ENCODE measurements at places on chromosomes 2 and 18.
A peak's percentile ranks its signal among the peaks of the same experiment; 100 is the strongest.

DNA sequence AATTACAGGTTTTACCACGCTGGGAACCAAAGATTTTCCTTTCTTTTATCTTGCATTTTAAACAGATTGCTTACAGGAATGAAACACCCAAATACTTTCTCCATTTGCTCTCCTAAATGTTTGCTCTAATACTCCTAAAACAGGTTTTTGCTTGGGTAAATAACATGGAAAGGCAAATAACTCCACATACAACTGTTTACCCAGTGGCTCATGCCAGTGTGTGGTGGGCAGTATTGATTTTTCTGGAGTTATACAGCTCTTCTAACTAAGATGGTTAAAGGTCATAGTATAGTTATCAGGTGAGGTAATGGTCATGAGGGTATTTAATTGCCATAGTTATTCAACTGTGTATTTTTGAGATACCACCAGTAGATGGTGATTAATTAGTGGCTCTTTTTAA lies 61.2 kb upstream of the RAB27B start:
- no peak for DNase-seq

GRCh38 chr2:63843791-63844190 lies 2.1 kb downstream of the UGP2 start:
- DNase-seq = no peak

DNA sequence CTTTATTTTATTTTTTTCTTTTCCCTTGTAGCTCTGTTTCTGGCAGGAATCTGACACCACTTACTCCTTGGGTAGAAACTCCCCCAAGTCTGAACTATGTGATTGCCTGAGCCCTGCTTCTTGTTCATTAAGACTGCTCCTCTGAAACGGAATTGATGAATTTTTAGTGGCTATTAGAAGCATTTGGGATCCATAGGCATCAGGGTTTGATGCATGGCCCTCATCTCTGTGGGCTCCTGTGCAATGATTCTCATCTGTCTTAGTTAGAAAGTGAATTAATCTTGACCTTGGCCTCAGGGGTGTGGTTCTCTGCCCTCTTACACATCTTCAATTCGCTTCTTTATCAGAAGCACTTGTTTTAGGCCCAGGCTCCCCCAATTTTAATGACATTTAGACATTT lies 31.0 kb upstream of the DARS1 start:
- DNase-seq = no peak

DNA sequence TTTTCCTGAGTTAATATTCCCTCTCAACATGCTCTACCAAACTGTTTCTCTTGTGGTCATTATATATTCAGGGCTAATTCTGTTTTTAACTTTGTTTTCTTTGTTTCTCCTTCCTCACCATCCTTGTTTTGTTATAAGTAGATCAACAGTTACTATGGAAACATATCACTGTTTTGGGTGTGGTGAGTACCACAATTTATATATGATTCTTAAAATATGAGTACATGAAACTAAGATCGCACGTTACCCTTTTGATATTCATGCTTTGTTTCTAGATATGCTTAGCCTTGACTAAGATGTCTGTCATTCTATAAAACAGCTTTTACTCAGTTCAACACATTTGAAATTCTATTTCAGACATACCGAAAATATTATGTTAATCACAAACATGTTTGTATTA lies 232.3 kb upstream of the ITGA4 start:
- DNase-seq = no peak

- no peak for DNase-seq
Measured at GRCh38 chr2:176105078-176105729, 1.9 kb upstream of the HOXD11 start.

DNA sequence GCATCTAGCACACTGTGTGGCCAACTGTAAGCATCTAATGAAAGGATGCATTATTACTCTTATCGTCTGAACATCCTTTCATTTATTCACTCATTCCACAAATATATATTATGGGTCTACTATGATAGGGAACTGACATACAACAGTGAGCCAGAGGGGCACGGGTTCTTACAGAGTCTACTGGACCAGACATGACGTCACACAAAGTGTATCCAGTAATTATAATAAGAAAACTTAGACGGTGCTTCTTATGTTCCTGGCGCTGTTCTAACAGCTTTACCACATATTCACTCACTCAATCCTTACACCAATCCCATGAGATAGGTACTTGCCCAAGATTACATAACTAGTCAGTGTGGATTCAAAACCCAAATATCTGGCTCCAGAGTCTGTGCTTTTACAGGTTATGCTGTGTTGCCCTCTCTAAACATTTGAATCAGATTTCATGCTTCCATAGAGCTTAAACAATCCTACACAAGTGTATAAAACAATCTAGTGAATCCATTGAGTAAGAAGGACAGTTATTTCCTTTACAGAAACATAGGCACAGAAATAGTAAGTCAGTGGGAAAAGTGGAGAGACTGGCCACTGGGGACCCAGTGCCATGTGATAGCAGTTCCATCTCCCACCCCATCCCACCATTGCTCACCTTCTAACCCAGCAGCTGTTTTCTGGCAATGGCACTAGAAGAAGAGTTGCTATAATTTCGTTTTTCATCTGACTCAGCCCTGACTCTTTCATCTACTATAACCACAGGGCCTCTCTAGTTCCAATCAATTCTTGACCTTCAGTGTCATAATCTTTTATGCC lies 24.2 kb upstream of the ARL5A start:
- no peak for DNase-seq

GRCh38 chr2:238986491-238987351 lies 138.8 kb downstream of the TWIST2 start:
- no peak for DNase-seq

- no peak for DNase-seq
Measured at GRCh38 chr18:55838319-55838718, 250.3 kb upstream of the TCF4 start.

DNA sequence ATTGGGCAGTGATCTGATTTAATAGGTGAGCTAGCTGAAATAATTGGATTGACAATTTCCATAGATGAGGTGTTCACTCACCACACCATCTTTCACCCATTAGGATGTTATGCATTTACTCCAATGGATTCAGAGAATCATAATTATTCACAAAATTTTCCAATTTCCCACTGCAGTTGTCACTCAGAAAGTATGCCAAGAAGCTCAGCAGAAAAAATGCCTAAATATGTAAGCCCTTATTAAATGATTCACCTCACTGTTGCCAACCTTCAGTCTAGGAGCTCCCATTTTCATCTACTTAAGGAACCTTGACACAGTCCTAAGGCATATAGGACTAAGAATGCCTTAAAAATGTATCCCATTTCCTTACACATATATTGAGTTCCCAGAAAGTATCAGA lies 94.3 kb downstream of the MBD2 start:
- DNase-seq = no peak

- DNase-seq = no peak
Measured at GRCh38 chr18:58288921-58289797, 245.1 kb downstream of the NEDD4L start.

- peak; percentile 9 for DNase-seq
Measured at GRCh38 chr2:228318218-228318617, 136.7 kb upstream of the SPHKAP start.

DNA sequence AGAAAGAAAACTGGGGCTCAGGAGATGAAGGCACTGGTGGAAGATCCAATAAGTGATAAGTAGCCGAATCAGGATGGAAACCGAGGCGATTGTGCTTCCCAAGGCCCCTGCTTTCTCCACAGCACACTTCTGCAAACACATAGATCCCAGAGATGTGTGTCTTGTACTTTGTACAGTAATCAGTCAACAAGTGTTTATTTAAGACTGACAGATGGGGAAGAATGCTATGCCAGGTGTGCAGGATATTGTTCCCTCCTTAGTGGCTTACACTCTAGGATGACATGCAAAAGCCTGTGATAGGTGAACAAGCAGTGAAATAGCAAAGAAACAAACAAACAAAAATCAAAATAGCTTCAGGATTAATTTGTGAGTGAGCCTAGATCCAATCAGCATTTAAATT lies 116.6 kb downstream of the ACTR3 start:
- no peak for DNase-seq

- DNase-seq = no peak
Measured at GRCh38 chr2:199907008-199907714, 3.9 kb upstream of the C2orf69 start.

- DNase-seq = no peak
Measured at GRCh38 chr2:222859786-222860612, 837 bp upstream of the ACSL3 start.

DNA sequence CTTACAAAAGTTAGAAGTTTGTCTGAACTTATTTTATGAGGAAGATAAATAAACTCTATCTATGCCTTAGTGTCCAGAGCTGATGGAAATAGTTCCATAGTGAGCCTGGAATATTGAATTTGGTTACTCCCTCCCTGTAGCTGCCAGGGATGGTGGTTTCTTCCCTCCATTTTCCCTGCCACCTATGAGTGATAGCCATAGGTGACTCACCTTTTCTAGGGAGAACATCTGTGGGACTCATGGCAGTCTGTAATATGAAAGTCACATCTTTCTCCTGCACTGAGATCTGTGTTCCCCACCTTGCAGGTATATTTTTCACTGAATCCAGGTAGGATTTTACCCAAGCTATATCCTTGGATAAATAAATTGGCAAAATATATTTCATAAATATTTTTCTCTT lies 148.8 kb downstream of the TPGS2 start:
- no peak for DNase-seq

GRCh38 chr18:60120231-60120750 lies 220.5 kb downstream of the PMAIP1 start:
- peak; percentile 42 for DNase-seq

GRCh38 chr2:85288244-85288725 lies 39.5 kb downstream of the TGOLN2 start:
- DNase-seq = no peak

- no peak for DNase-seq
Measured at GRCh38 chr2:232787806-232788205, 11.4 kb upstream of the KCNJ13 start.

DNA sequence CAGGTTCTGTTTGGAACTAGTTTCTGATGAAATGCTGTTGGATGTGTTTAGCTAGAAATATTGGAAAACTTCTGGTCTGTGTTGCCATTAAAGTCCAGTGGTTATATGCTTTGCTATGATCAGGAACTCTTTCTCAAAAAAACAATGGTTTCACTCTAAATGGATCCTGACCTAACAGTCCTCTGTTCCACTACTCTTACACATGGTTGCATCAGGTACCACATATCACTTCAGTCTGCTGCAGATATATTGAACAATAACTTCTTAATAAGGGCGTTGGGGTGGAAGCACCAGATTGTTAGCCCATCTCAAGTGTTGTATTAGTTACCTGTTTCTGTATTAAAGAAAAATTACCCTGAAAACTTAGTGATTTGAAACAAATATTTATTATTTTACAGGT lies 676.6 kb upstream of the GCFC2 start:
- no peak for DNase-seq

DNA sequence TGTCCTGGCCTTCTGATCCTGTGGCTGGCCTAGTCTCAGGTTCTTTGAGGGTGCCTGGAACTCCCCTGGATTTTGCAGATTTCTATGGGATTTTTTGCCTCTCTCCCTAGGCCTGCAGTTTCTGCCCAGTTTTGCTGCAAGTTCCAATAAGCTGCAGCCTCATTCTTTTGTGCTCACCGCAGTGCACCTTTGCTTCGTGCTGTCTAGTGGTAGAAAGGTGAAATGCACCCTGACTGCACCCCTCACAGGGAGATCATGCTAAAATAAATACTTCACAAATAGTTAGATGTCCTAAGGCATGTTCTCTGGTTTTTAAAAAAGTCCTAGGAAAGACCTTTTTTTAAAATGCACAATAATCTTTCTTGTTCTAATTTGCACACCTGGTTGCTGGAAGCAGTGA lies 72.5 kb downstream of the GNAL start:
- no peak for DNase-seq

DNA sequence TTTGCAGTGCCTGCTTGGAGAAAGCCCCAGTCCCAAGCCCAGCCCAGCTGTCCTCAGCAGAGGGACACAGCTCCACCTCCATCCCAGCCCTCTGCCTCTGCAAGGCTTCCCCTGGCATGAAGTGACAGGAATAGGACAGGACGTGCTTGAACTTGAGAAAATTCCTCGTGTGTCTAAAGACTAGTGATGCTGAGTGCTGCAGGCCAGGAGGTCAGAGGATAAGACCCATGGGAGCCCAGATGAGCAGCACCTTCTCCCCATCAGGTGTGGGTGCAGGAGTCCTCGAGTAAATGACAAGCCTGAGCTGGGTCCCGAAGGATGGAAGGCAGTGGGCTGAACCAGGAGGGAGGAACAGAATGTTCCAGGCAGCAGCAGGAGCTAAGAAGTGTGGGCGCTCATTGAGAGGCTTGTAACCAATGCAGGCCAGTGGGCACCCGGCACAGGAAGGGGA lies 67.8 kb upstream of the UXS1 start:
- no peak for DNase-seq

GRCh38 chr2:170885130-170885791 lies 43.8 kb upstream of the GORASP2 start:
- no peak for DNase-seq

DNA sequence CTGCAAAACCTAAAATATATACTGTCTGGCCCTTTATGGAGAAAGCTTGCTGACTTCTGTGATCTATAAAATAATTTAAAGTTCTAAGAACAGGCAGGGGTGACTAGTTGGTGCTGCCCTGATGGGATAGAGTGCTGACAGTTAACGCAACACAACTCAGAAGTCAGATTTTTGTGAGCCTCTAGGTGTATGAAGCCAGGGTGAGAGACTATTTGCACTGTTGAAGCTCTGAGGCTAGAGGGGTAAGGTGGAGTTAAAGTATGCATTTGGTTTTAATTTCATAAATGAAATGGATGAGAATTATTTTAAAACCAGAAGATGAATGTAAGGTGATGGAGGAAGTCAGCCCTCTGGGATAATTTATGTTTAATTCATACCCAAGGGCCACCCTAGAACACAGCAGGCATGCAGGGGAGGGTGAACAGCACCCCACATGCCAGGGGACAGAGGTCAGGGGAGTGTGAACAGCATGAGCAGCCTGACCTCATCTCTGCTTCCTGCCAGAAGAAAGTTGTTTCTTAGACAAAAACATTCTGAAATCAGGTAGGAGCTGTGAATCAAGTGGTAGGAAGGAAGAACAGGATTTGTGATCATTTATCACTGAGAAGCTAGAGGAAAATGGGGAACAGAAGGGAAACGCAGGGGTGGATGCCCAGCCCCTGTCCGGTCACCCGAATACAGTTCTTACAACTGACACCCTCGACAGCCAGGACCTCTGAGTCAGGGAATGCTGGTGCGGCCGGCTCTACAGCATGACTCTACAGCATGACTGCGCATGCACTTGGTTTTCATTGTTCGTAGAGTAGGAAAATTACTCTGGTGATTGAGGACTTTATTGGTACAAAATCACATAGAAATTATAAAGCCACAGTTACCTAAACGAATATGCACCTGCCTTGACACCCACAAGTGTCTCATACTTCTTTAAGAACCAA lies 93.1 kb downstream of the MBP start:
- DNase-seq = no peak

GRCh38 chr18:48814490-48815178 lies 136.1 kb downstream of the SMAD7 start:
- DNase-seq = no peak

GRCh38 chr18:76494231-76495005 lies 624 bp downstream of the ZNF516 start:
- peak; percentile 72 for DNase-seq

- no peak for DNase-seq
Measured at GRCh38 chr2:30359644-30360167, 87.3 kb upstream of the LCLAT1 start.

GRCh38 chr2:205892251-205892655 lies 193.7 kb downstream of the INO80D start:
- peak; percentile 87 for DNase-seq

- no peak for DNase-seq
Measured at GRCh38 chr2:167489325-167489724, 601.0 kb downstream of the XIRP2 start.
